ENCODE measurements at places on chromosomes 13 and 19.

GRCh38 chr13:59442944-59443486, 720.7 kb downstream of the DIAPH3 start:
- peak; percentile 4 for DNase-seq

- DNase-seq = no peak
Observed at GRCh38 chr19:39918183-39918651, 16.2 kb downstream of the FCGBP start.

GRCh38 chr19:5865772-5866171, 4.6 kb downstream of the FUT5 start:
- DNase-seq = no peak

- no peak for DNase-seq
Observed at GRCh38 chr19:1446713-1447481, 3.0 kb upstream of the APC2 start.

GRCh38 chr19:56393119-56394012, at the start of gene ZNF582:
Gene ZNF582, minus strand, starts transcription at chr19:56393534. Its CDS starts 1,782 bp downstream, at chr19:56391752.
- DNase-seq = peak; percentile 92

DNA sequence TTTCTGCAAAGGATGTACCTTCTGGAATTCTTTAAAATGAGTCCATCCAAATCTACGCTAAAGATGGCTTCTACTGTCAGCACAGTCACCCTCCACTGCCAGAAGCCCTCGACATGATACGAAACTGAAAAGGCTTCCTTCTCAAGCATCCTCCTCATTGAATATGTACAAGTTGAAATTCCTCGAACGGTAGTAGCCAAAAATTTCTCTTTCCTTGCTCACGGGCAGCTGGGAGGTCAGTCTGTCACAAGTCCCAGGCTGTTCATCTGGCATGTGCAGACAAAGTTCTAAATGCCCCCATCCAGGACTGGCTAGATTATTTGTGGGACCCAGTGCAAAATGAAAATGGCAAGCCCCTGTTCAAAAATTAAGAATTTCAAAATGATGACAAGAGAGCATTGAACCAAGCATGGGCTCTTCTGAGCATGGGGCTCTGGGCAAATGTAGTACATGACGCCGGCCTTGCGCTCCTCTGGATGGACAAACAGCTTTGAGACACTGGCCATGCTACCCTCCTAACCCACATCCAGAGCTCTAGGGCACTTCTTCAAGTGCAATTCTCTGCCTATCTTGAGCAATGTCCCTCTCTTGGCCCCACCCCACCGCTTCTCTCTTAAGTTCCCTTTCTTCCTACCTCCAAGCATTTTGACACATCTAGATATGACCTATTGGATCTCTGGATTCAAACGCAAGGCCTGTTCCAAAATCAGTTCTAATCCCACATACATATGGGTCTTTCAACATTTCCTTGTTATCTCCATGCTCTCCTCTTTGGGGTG, 78.9 kb upstream of the FLT1 start:
- DNase-seq = no peak

- DNase-seq = no peak
Observed at GRCh38 chr19:46225558-46226004, 4.0 kb upstream of the IGFL1 start.

DNA sequence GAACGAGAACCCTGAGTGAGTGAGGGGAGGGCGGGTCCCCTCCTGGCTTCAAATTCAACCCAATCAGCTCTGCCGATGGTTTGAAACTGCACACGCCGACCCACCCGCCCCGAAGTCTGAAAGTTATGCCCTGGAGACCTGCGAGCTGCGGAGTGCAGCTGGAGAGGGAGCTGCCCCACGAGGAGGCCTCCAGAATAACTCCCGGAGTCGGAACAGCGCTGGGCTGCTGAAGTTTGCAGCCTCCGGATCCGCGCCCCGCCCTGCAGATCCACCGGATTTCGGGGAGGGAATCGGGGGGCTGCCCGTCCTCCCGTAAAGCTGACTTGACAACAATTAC, 7.0 kb downstream of the POU4F1 start:
- DNase-seq = no peak

DNA sequence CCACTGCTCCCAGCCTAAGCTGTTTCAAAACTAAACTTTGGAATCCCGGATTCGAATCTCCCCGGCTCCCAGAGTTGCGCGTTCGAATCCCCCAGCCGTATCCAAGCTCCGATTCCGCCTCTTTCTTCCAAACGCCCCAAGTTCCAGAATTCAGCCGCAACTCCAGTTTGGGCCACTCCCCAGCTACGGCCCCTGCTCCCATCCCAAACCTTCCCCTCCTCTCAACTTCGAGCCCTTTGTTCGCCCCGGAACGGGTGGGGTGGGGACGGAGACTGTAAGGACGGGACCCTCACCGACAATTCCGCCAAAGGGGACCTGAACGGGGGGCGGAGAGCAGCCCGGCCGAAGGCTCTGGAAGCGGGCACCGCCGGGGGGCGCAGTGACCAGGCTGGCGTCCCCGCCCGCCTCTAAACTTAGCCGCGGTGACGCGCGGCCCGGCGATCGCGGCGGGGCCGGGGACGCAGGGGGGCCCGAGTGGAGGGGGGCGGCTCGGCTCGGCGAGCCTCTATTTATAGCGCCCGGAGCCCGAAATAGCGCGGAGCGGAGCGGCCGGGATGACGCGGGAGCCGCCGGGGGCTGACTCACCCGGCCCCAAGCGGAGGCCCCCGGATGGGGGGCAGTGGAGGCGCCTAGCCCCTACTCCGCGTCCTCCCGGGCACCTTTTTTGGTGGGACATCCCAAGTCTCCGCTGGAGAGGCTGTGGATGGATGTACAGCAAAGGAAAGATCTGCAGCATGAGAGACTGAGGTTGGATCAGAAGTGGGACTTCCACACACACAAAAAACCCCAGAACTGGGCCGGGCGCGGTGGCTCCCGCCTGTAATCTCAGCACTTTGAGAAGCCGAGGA, 4.9 kb upstream of the ERCC1 start:
- DNase-seq = no peak

- no peak for DNase-seq
Observed at GRCh38 chr19:29428071-29428470, 97.7 kb upstream of the VSTM2B start.

Data from bone marrow (tissue), 2 donors.